ENCODE measurements at places on chromosomes 3 and 15.
A peak's percentile ranks its signal among the peaks of the same experiment; 100 is the strongest.

GRCh38 chr15:68875377-68876116 lies 54.8 kb upstream of the SPESP1 start:
- DNase-seq = peak; percentile 70

- DNase-seq = no peak
Observed at GRCh38 chr15:87416591-87417257, 839.8 kb downstream of the NTRK3 start.

GRCh38 chr15:62799037-62799436 lies 243.5 kb upstream of the TPM1 start:
- DNase-seq = no peak

- DNase-seq = no peak
Observed at GRCh38 chr15:96365781-96366525, 35.5 kb downstream of the NR2F2 start.

DNA sequence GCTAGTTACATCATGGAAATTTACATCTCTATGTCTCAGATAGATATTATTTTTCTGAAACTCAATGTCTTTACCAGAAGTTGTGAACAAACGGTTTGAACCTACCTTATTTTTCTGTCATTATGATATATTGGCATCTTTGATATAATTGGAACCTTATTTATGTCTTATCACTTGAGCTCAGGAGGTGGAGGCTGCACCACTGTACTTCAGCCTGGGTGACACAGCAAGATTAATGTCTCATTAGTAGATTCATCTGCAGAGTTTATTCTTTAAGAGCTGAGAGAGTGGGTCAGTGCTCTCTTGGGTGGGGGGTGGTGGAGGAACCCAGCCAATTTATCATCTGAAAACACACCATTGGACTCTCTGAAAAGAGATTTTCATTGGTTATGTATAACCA lies 21.4 kb downstream of the SCG3 start:
- no peak for DNase-seq

DNA sequence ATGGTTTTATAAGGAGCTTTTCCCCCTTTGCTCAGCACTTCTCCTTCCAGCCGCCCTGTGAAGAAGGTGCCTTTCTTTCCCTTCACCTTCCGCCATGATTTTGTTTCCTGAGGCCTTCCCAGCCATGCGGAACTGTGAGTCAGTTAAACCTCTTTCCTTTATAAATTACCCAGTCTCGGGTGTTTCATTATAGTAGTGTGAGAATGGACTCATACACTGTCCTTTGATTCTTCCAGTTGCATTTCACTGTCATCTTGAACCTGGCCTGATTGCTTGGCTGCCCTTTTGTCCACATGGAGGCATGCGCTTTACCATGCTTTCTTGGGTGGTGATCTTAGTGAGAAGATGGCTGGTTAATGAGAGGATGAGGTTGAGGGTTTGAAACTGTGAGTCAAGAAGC lies 23.2 kb downstream of the USP13 start:
- no peak for DNase-seq

DNA sequence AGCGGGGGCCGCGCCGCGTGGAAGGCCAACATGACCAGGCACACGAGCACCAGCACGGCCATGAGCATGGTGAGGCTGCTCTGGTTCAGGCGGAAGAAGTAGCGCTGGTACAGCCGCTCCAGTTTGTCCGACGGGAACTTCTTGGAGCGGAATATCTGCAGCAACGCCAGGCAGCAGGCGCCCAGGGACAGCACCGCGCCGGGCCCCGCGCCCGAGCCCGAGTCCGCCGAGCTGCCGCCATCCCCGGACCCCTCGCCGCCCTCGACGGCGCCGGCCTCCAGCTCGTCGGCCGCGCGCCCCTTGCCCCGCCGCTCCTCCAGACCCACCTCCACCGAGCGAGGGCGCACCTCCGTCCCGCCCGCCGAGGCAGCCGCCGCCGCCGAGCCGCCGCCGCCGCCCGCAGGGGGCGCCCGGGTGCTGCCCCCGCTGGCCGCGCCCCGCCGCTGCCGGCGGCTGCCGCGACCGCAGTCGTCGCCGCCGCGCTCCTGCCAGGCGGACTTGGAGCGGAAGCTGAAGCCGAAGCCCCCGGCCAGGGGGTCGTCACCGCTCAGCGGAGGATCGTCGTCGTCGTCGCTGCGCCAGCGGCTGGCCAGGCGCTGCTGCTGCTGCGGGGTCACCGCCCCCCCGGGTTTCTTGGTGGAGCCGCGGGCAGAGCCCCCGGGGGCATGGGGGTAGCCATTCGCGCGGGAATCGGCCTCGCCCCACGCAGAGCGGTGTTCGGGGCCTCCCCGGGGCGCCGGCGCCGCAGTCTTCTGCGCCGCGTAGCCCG lies 957 bp downstream of the ADCY5 start:
- no peak for DNase-seq

GRCh38 chr3:50582083-50582482 lies 12.8 kb downstream of the HEMK1 start:
- DNase-seq = no peak

DNA sequence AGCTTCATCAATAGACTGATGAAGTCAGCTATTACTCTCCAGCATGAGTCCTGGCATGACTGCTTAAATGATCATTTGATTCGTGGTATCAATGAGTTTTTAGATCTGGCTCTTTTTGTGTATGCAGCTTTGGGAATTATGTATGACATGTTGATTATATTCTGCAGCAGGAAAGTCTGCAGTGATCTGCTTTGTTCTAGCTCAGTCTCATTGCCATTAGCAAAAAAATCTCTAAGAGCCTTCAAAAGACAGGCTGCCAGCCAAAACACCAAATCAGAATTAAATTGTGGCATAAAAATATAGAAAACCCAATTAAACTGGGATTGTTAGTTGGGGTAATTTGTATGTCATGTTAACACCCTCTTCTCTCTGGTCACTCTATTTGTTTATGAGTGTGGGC lies 1021.0 kb upstream of the SEMA6D start:
- DNase-seq = no peak

- no peak for DNase-seq
Observed at GRCh38 chr3:65716071-65716751, 322.5 kb downstream of the MAGI1 start.

GRCh38 chr15:57321973-57322601 lies 54.2 kb upstream of the CGNL1 start:
- DNase-seq = no peak

GRCh38 chr3:50245831-50246516 lies 10.0 kb downstream of the GNAI2 start:
- peak; percentile 78 for DNase-seq

DNA sequence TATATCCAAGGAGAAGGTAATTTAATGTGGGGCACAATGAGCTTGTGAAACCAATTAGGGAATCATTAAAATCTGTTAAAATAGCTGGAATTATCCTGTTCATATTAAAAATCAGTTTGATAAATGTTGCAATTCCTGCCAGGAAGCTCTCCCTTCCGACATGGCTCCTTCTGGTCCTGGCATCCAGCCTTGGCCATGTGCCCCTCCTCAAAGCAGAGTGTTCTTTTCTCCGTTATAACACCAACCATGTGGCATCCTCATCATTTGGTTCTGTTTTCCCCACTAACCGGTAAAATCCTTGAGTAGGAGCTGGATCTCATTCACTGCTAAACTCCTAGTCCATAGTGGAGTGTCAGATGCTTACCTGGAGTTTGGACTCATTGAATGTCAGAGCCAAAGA lies 127.2 kb downstream of the ARNT2 start:
- DNase-seq = no peak

DNA sequence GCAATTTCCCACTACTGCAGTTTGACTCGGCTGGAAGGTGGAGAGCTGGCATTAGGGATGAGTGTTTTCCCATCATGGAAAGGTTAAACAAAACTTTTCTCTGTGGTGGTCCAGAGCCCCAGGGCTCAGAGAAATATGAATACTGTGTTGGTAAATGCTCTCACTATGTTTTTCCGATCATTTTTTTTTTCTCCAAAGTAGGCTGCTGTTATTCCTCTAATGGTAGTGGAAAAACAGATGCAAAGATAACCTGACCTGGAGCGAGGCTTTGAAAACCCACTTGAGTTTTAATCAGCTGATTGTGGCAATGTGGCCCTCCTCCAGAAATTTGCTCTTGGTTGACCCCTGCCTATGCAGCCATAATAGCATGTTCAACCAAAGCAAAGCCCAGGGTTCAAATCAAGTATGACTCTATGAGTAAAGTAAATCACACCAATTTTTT lies 320.8 kb upstream of the CTNNB1 start:
- DNase-seq = no peak

DNA sequence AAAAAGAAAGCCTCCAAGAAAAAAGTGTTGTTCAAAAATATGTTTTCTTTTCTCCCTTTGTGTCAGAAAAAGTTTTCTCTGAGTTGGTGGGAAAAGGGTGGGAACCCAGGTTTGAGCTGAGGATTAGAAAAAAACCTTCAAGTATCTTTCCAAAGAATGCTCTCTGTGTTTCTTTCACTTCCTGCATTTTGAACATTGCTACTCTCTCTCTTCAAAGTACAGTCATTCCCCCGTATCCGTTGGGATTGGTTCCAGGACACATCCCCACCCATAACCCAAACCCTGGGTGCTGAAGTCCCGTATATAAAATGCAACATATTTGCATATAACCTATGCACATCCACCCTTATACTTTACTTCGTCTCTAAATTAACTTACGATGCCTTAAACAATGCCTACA lies 139.6 kb downstream of the TMCO5A start:
- no peak for DNase-seq

DNA sequence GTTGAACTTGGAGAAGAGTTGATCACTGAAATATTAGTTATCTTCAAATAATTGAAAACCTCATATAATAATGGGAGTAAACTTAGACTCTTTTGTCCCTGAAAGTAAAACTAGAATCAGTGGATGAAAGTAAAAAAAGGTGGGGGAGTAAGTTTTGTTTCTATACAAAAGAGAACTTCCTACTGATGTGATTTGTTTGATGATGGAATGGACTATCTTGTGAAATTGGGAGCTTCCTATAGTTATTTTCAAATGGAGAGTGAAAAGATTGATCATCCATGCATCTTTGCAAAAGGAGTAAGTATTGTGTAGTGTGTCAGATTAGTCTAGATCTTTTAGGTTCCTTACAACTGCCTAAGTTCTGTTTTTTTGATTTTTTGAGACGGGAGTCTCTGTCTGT lies 28.4 kb downstream of the SPRED1 start:
- no peak for DNase-seq

DNA sequence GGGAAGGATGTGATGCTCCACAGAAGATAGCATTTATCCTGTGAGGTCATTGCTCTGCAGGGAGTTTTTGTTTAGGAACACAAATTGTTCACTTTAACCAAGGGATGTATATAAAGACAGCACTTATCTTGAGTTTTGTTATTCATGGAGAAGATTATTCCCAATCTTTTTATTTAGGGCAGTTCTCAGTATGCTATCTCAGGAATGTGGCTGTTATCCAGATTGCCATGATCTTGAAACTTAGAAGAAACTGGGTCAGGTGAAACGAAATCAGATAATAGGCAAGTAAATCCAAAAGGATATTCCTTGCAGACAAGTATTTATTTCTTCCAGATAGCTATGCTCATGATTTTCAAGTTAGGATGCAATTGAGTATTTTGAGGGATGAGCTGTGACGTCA lies 19.3 kb upstream of the TMEM42 start:
- DNase-seq = no peak

GRCh38 chr3:173711619-173712018 lies 314.1 kb downstream of the NLGN1 start:
- no peak for DNase-seq

DNA sequence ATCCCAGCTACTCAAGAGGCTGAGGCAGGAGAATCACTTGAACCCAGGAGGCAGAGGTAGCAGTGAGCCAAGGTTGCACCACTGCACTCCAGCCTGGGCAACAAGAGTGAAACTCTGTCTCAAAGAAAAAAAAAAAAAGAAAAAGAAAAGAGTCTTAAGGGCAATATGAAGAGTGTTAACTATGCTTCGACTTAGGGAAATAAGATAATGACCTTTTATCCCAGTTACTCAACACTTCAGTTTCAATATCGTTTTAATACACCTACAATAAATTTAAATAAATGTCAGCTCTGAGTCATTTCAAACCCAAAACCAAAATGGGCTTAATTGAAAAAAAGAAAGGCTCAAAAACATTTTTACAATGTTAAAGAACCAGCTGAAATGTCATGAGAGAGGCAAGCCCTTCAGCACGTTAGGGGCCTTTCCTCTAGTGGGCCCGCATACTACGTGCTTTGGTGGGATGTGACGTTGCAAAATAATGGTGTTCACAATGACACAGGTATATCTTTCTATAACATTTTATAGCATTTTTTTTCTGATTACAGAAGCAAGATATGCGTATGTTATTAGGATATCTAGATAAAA lies 15.3 kb downstream of the FYCO1 start:
- no peak for DNase-seq

DNA sequence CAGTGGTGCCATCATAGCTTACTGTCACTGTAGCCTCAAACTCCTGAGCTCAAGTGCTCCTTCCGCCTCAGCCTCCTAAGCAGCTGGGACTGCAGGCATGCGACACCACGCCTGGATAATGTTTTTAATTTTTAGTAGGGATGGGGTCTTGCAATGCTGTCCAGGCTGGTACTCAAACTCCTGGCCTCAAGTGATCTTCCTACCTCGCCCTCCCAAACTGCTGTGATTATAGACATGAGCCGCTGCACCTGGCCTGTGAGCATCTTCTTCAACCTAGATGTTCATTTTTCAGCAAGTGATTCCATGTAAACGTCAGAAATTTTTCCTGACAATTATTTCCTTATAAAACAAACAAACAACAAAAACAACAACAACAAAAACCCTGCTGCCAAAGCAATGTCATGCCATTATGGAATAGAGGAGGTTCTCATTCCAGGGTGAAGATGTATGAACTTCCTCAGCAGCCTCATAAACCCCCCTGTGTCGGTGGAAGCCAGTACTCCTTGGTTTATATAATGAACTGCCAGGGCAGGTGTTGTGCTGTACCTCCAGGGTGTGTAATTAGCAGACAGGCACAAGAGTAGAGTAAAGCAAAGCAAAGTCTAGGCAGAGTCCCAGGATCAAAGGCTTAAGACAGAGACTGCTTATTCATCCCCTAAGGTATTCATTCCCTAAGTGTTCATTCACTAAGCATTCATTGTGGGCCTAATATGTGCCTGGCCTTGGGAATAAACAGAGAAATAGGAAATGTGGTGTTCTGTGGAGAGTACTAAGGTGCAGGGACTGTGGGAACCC lies 44.6 kb downstream of the NR2C2 start:
- DNase-seq = no peak

GRCh38 chr3:59508273-59508672 lies 458.4 kb upstream of the CFAP20DC start:
- no peak for DNase-seq

DNA sequence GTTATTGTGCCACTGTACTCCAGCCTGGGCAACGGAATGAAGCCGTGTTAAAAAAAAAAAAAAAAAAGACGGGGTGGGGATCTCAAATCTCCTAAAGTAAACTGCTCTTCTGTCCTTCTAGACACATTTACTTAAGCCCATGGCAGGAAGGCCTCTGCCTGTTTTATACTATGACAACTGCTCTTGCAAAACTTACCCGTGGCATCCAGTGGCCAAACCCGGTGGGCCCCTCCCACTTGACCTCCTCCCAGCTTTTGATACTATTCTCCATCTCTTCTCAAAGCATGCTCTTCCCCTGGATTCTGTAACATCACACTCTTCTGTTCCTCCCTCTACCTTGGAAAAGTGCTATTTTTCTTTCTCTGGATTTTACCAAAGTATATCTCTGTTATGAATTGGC lies 112.2 kb downstream of the RFTN1 start:
- no peak for DNase-seq

- DNase-seq = no peak
Observed at GRCh38 chr15:75864213-75865059, 21.2 kb downstream of the UBE2Q2 start.

Measured in stimulated activated naive B cell treated with anti-CD40 and anti-IgM and Interleukin-4, amounts not matched to agents 10 μg/mL and 1 μg/mL and 100 μg/mL, for 72 hours (primary cell).